Stimulated activated CD4-positive, alpha-beta T cell treated with anti-CD3 and anti-CD28 coated beads, TNF-alpha, amount 100 ng/mL, for 1 hour (primary cell): ENCODE measurements at places on chromosomes 12 and 14.

GRCh38 chr14:23936084-23936829, 17.3 kb upstream of the DHRS4 start:
- no peak for DNase-seq

GRCh38 chr14:74155287-74155686, 70.5 kb downstream of the LIN52 start:
- DNase-seq = no peak

GRCh38 chr12:52690351-52691075, 10.3 kb upstream of the KRT1 start:
- no peak for DNase-seq

DNA sequence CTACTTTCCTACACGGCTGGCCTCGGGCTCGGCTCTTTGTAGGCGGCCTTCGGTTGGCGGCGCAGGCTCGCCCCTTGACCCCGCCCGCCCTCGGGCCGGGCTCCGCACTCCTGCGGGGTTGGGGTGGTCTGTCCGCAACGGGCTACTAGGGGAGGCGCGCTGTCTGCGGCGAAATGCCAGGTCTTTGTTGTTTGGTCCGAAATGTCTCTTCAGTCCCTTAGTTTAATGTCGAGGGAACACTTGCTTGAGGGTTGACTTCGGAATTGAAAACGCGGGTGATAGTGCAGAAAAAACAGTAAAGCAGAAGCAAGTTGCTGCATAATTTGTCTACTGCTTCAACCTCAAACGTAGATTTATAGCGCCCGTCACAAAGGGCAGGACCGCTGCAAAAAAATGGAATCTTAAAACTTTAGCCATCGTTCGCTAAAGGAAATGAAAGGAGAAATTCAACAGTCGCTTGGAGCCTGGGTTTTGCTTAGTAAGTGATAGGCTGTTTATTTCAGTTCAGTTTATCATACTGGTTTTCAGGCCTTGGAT, 390 bp downstream of the JKAMP start:
- no peak for DNase-seq

DNA sequence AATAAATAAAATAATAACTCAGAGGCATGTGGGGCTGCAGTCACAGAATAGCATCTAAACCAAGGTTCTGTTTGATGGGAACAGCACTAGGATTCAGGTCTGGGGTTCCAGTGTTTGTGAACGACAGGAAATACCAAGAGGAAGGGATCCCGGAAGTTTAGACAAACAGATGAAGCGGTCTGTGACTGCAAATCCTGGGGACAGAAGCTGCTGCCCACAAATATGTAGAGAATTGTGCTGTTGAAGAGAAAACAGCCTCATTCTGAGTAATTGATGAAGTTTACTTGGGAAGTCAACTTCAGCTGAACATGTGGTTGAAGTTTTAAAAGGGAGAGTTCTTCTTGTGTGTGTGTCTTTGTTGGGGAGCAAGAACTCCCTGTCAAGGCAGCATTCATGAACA, 98.4 kb upstream of the TBX5 start:
- DNase-seq = no peak

DNA sequence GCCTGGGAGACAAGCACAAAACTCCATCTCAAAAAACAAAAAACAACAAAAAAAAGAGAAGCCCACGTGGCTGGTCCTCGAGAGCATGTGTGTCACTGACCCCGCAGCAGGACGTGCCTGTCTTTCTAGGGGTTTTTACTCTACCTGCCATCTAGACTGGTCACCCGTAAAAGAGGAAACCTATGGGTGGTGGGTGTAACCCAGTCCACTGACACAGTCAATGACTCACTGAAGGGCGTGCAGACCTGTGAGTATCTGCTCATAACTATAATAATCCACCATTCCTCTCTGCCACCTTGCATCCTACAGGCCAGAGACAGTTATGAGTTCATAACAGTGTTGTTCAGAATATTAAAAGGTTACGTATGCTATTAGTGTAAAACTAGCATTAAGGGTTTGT, 4.6 kb downstream of the GOLGA3 start:
- DNase-seq = no peak

- no peak for DNase-seq
These were observed 17.7 kb upstream of the ANP32D start for GRCh38 chr12:48454667-48455066.
